ENCODE measurements at places on chromosomes 7 and 10. TPM values are rescaled to one million over a fixed set of nuclear protein-coding genes. Genes with fewer than 3 reads are reported as not detected.

The CDCA7L gene
- 51.9 TPM for total RNA-seq

The VIPR2 gene
- total RNA-seq, result 0.99 TPM

The SUN3 gene
- not detected for total RNA-seq

The RSPH10B gene
- total RNA-seq, result not detected

The CALCR gene
- not detected for total RNA-seq
